ENCODE measurements at places on chromosomes 16 and 17.

DNA sequence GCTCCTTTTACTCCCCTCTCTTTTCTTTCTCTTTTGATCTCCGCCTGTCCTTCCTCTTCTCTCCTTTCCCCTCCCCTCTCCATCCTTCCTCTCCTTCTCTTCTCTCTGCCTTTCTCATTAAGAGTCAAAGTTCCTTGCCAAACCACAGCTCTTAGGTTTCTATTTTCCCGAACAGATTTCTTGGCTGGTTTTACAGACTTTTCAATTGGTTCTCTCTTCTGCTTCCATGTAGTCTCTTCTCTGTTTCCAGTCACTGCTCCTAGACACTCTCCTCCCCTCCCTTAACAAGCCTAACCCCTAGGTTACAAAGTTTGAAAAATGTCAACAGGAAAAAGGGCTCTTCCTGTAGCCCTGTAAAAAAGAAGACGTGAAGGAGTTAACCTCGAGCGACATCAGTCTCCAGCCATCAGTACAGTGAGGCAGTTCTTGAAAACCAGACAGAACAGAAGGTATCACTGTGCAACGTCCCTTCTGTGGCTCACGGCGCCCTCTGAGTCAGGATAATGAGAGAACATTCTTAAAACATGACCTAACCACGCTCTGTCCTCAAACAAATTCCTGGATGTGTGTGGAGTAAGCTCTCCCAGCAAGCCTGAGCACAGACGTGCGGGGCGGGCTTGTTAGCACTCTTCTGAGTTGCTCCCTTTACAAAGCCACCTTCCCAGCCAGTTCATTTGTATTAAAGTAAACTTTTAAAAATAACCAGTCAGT, 11.6 kb upstream of the MARCHF10 start:
- DNase-seq = peak; percentile 10

DNA sequence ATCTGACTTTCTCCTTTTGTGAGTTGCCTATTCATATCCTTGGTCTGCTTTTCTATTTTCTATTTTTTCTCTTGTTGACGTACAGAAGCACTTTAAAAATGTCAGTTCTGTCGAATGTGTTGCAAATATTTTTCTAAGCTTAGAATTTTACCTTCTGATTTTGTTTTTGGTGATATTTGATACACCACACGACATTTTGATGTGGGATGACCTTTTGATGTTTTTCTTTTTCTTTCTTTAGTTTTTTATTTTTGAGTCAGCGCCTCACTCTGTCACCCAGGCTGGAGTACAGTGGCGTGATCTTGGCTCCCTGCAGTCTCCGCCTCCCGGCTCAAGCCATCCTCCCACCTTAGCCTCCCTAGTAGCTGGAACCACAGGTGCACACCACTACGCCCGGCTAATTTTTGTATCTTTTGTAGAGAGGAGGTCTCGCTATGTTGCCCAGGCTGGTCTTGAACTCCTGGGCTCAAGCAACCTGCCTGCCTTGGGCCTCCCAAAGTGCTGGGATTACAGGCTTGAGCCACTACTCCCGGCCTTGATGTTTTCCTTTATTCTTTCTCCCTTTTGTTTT, 39.6 kb downstream of the WSB1 start:
- DNase-seq = no peak

GRCh38 chr17:7131423-7131791, 16.8 kb upstream of the ASGR2 start:
- no peak for DNase-seq

GRCh38 chr17:70271672-70272071, 102.3 kb downstream of the KCNJ2 start:
- peak; percentile 14 for DNase-seq

- DNase-seq = no peak
Measured at GRCh38 chr17:63276821-63277220, 169.3 kb downstream of the CYB561 start.

DNA sequence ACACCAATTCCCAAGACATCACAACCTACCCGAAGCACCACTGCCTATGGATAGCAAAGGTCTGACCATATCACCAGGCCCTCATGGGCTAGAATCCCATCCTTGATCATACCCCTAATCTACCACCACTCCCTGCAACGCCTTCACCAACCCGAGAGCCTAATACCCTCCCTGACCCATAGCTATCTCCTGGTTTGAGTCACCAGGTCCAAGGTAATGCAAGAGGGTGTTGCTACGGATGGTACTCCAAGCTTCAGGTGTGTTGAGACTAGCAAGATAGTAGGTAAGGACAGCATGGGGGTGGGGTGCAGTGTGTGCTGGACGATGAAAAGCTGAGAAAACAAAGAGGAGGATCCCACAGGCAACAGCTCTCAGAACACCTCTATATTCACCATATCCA, 258.0 kb downstream of the ZFHX3 start:
- no peak for DNase-seq

DNA sequence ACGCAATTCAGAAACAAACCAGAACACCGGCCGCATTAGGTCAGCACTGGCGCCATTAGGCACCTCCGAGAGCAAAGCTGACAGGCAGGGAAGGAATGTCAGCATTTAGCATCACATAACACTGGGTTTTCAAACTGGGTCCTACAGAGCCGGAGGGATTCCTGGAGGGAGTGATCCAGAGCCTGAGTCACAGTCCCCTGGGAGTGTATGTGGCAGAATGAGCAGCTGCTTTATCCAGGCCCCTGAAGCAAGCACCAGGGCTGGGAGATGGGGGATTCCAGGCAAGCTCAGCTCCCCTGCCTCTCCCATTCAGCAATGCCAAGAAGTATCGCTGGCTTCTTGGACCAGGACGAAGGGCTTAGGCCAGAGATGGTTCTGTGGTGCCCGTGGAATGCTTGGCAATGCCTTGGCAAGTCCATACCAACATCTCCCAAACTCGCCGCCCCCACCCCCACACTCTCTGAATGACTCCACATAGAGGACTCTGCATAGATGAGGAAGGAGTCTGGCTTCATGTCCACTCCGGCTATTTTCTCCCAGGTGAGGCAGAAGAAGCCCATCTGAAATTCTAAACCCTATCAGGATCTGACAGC, 20.4 kb downstream of the GAS7 start:
- no peak for DNase-seq
